A549 treated with CpdA at 1 μM for 4 hours (cell line): ENCODE measurements at places on chromosomes 11 and 22. TPM values are rescaled to one million over a fixed set of nuclear protein-coding genes. Genes with fewer than 3 reads are reported as not detected.

The LIN7C gene
- 5.2 to 10.4 TPM (median 6.8 TPM) in 5 replicates for total RNA-seq

The UPK2 gene
- total RNA-seq = 0.77 to 1.1 TPM (median 0.98 TPM) in 5 replicates

The ZNF408 gene
- total RNA-seq = 14.6 to 19.0 TPM (median 17.4 TPM) in 5 replicates

The LYVE1 gene
- total RNA-seq = 0.05 to 0.07 TPM (median 0.06 TPM) in 3 of 5 replicates, not detected in the others

The MICALL1 gene
- 16.2 to 21.3 TPM (median 16.8 TPM) in 5 replicates for total RNA-seq

The KDM4D gene
- 0.43 to 0.60 TPM (median 0.56 TPM) in 5 replicates for total RNA-seq

The FGF4 gene
- not detected in 5 replicates for total RNA-seq

The RNH1 gene
- 122 to 172 TPM (median 165 TPM) in 5 replicates for total RNA-seq

The MMP12 gene
- 0.02 to 0.09 TPM in 2 of 5 replicates, not detected in the others for total RNA-seq

The SOX10 gene
- total RNA-seq = not detected in 5 replicates

The SLC5A4 gene
- total RNA-seq = not detected in 5 replicates

The RBMXL2 gene
- not detected in 5 replicates for total RNA-seq

The BIRC3 gene
- 29.6 to 34.5 TPM (median 30.8 TPM) in 5 replicates for total RNA-seq

The KRTAP5-1 gene
- total RNA-seq = not detected in 5 replicates

The GGTLC3 gene
- total RNA-seq = not detected in 5 replicates

The CSTF3 gene
- total RNA-seq = 26.0 to 31.2 TPM (median 28.7 TPM) in 5 replicates

The MS4A15 gene
- total RNA-seq = not detected in 5 replicates

The PDGFD gene
- 7.3 to 8.6 TPM (median 7.9 TPM) in 5 replicates for total RNA-seq

The RNF121 gene
- 52.4 to 62.7 TPM (median 56.8 TPM) in 5 replicates for total RNA-seq

The DNAJC24 gene
- 8.6 to 14.5 TPM (median 10.6 TPM) in 5 replicates for total RNA-seq

The TMEM109 gene
- total RNA-seq = 99.5 to 133 TPM (median 128 TPM) in 5 replicates

The PDGFB gene
- 3.2 to 4.4 TPM (median 3.5 TPM) in 5 replicates for total RNA-seq

The ALG9 gene
- 18.5 to 24.5 TPM (median 19.5 TPM) in 5 replicates for total RNA-seq

The UPK3A gene
- total RNA-seq = not detected in 5 replicates
